ENCODE measurements at places on chromosomes 6 and 20.

- DNase-seq, result no peak
These were observed 542 bp downstream of the USP49 start for GRCh38 chr6:41894366-41895299.

DNA sequence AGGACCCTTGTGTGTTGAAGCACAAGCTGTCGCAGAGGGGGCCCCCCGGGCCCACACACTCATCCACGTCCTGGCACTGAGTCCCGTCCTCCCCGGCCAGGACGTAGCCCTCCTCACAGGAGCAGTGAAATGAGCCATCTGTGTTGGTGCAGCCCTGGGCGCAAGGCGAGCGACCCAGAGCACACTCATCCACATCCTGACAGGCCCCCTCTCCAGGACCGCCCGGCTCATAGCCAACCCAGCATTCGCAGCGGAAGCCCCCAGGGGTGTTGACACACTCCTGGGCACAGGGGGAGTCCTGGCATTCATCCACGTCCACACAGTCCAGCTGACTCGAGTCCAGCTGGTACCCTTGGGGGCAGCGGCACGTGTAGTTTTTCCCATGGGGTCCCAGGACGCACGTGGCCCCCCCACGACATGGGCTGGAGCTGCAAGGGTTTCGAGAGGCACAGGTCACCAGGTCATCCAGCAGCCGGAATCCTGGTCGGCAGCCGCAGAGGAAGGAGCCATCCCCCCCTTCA, 1.2 kb downstream of the CD93 start:
- no peak for DNase-seq

DNA sequence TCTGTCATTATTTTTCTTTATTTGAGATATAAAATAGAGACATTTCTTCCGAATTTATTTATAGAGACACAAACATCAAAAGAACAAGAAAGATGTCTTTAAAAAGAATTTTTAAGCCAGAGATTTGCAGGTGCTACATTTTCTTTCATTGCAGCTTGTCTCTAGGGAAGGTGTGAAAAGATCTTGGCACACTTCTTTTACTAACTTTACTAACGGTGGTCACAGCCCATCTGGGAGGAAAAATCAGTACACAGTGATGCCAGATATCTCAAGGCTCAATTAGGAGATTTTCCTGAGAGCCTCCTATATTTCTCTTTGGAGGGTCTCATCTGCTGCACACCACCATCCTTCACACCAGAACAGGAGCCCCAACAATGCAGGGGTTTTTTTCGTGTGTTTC, 29.5 kb downstream of the ABRACL start:
- DNase-seq, result no peak

- DNase-seq, result no peak
These were observed 63.4 kb downstream of the TXNDC5 start for GRCh38 chr6:7846966-7847818.

- DNase-seq, result no peak
These were observed 41.2 kb downstream of the BCAS1 start for GRCh38 chr20:54029176-54029575.

- no peak for DNase-seq
These were observed 9.3 kb upstream of the ATG5 start for GRCh38 chr6:106334646-106335448.

GRCh38 chr20:59429396-59429795, 129.0 kb downstream of the EDN3 start:
- DNase-seq, result no peak

DNA sequence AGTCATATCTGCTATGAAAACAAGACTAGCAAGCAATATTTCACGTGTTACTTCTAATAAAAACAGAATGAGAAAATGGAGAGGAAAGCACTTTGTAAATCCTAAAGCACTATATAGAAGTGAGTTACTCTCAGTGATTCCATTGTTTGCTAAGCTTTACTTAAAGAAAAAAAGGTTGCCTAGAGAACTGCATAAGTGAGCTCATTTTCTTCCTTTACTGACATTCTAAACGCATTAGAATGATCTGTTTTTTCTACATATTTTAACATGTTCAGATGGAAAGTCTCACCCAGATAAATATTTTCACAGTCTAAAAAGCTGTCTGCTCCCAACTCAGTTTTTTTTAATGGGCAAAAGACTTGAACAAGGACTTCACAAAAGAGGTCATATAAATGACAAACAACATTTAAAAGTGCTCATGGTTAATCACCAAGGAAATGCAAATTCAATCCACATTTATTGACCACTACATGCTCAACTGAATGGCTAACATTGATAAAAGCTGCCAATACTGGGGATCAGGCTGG, 52.9 kb upstream of the AKAP12 start:
- DNase-seq, result no peak

DNA sequence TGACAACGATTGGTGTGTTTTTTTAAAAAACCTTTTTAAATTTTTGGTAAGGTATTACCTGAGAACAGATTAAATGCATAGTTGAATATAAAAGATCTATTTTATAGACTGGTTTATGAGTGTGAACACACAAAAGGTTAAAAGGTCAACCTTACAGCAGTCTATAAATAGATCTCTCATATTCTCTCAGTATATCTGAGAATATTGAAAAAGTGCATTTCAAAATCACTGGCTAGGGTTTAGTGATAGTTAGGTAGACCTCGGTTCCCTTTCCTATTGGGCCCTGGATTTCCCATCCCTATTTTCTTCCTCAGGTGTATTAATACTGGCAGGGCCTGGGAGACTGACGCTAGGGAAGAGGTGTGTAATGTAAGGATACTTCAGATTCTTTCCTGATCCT, 723 bp upstream of the ZNF451 start:
- DNase-seq, result no peak

- no peak for DNase-seq
These were observed 125.7 kb upstream of the BTBD3 start for GRCh38 chr20:11791835-11792567.

GRCh38 chr6:168264593-168265335, 54.8 kb downstream of the DACT2 start:
- DNase-seq, result no peak
